Stimulated activated CD4-positive, alpha-beta T cell treated with anti-CD3 and anti-CD28 coated beads, TNF-alpha, amount 100 ng/mL, for 48 hours (primary cell): ENCODE measurements at places on chromosomes 11 and 22.
A peak's percentile ranks its signal among the peaks of the same experiment; 100 is the strongest.

DNA sequence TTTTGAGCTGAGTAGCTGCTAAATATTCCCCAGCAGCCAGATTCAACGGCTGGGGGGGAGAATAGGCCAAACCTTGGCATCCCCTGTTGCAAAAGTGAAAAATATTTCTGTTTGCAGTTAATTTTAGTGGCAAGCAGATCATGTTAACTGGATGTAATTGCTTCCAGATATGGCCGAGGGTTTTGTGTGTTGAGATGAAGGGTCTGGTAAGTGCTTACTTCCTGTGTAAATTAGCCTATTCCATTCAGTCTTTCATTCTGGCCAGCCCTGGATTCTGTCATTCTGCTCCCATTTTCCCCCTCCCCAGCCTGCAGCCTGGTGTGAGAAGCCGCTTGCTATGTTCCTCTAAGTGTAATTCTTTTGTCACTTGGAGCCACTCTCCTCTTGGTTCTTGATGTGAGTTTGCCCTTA lies 17.4 kb downstream of the ZBTB16 start:
- no peak for DNase-seq

DNA sequence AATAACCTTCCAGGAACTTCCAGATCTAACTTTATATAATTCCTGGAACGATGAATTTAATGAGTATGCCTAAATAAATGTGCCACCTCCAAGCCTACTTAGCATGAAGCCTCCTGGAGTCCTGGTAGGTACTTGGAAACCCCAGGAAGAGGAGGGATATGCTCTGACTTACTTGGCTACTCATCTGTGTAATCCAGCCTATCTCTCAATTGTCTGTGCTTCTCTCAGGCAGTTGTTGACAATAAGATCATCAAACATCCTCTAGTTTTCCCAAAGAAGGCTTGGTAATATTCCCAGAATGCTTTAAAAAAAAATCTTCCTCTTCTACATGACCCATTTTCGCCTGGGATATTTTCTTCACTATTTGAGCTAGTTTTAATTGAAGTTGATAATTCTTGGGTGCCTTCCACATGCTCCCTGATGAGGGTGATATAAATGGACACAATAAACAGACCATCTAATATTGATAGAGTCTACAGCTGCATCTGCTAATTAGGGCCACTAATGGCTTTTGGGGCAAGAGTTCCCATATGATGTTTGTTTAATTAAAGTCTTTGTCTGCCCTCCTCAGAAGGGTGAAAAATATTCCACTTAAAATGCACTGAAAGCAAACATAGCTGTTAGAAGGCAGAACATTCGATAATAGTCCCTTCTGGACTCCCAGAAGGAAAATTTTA lies 75.5 kb upstream of the RAB38 start:
- no peak for DNase-seq

- DNase-seq, result no peak
Observed at GRCh38 chr11:81569999-81570398, 1163.7 kb downstream of the FAM181B start.

- no peak for DNase-seq
Observed at GRCh38 chr11:20415432-20415831, 27.9 kb downstream of the PRMT3 start.

GRCh38 chr11:30876663-30877396 lies 290.7 kb upstream of the MPPED2 start:
- DNase-seq, result no peak

DNA sequence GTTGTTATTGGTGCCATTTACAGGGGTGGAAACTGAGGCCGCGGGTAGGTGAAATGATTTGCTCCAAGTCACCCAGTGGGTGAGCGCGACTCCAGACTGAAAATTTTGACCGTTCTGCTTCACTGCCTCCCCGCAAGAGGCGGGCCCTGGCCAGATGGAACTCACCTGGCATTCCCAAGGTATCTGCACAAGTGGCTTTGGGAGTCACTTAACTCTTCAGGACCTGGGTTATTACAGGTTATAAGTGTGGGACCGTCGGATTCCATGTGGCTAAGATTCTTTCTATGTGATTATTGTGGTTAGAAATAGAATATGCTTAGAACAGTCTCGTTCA lies 598 bp downstream of the CABIN1 start:
- no peak for DNase-seq

GRCh38 chr22:42754658-42755057 lies 34.0 kb upstream of the A4GALT start:
- DNase-seq, result no peak

- no peak for DNase-seq
Observed at GRCh38 chr11:66327171-66328030, 8.8 kb downstream of the RIN1 start.

- DNase-seq, result no peak
Observed at GRCh38 chr22:25545672-25546071, 18.8 kb upstream of the GRK3 start.

GRCh38 chr11:88050247-88050646 lies 125.0 kb downstream of the RAB38 start:
- DNase-seq, result no peak

GRCh38 chr11:104165014-104165413 lies 1.1 kb upstream of the PDGFD start:
- DNase-seq, result no peak

- DNase-seq, result no peak
Observed at GRCh38 chr11:124179310-124179709, 3.8 kb upstream of the OR10D3 start.

- no peak for DNase-seq
Observed at GRCh38 chr22:35605851-35606481, 11.2 kb downstream of the MB start.

DNA sequence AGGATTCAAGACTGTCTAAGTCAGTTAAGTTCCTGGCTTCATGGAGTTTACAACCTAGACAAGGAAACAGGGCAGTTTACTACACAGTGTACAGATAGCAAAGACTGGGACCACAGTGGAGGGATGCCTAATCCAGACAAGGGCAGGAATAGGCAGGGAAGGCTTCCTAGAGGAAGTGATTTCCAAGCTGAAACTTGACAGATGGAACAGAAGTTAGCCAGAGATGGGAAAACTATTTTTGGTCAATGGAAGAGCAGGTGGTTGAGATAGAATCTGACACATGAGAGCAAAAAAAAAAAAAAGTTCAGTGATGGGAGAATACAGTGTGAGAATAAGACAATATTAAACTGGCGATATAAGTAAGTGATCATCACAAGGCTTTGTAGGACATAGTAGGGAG lies 1.3 kb downstream of the COA4 start:
- no peak for DNase-seq

DNA sequence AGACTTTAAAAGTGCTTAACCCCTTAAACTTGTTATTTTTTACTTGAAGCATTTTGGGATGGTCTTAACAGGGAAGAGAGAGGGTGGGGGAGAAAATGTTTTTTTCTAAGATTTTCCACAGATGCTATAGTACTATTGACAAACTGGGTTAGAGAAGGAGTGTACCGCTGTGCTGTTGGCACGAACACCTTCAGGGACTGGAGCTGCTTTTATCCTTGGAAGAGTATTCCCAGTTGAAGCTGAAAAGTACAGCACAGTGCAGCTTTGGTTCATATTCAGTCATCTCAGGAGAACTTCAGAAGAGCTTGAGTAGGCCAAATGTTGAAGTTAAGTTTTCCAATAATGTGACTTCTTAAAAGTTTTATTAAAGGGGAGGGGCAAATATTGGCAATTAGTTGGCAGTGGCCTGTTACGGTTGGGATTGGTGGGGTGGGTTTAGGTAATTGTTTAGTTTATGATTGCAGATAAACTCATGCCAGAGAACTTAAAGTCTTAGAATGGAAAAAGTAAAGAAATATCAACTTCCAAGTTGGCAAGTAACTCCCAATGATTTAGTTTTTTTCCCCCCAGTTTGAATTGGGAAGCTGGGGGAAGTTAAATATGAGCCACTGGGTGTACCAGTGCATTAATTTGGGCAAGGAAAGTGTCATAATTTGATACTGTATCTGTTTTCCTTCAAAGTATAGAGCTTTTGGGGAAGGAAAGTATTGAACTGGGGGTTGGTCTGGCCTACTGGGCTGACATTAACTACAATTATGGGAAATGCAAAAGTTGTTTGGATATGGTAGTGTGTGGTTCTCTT lies 2.8 kb downstream of the MALAT1 start:
- no peak for DNase-seq

DNA sequence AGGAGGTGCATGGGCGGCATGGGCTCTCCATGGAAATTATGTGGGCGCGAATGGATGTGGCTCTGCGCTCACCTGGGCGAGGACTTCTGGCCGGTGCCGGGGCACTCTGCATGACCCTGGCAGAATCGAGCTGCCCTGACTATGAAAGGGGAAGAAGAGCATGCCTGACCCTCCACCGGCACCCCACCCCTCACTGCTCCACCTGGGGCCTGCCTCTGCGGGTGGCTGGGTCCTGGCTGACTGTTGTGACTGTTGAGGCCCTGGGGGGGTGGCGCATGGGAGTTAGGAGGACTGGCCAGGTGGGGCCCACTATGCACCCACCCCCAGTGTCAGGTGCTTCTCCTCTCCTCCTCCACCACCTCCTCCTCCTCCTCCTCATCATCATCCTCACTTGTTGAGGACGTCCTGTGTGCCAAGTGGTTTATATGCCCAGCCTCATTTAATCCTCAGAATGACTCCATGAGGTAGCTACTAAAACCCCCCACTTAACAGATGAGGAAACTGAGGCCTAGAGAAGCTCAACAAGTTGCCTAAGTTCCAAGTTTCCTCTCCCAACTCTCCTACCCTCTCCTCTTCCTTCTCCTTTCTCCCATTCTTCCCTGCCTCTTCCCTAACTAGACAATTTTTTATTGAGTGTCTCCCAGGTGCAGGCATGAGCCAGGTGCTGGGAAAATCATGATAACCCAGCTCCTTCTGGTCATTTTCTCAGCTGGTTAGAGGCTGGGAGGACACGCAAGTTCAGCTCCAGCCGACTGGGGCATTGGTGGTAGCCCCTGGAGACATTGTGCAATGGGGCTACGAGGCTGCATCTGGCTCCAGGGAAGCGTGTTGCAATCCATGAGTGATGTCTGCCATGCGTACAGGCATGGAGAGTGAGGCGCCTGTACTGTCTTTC lies 2.3 kb downstream of the MYEOV start:
- no peak for DNase-seq

GRCh38 chr11:12224537-12224893 lies 114.1 kb downstream of the MICAL2 start:
- DNase-seq, result peak; percentile 83

- no peak for DNase-seq
Observed at GRCh38 chr11:30984442-30984816, 385.1 kb downstream of the DCDC1 start.

DNA sequence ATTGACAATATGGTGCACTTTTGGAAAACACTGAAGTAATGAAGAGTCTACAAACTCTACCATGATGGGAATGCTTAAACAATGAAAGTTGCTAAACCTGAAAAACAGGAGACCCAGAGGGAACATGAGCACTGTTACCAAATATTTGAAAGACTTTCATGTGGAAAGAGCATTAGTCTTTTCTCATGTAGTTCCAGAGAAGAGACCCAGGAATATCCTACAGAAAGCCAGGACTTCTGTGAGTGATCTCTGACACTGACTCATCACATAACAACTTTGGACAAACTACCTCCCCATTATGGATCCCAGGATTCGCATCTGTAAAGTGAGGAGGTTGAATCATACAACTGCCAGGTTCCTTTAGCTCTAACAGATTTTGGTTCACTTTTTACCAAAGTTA lies 62.2 kb downstream of the FAM181B start:
- no peak for DNase-seq
